ENCODE measurements at places on chromosomes 5 and 9.

- no peak for DNase-seq
These were observed 20.1 kb downstream of the IPO11 start for GRCh38 chr5:62432621-62433064.

DNA sequence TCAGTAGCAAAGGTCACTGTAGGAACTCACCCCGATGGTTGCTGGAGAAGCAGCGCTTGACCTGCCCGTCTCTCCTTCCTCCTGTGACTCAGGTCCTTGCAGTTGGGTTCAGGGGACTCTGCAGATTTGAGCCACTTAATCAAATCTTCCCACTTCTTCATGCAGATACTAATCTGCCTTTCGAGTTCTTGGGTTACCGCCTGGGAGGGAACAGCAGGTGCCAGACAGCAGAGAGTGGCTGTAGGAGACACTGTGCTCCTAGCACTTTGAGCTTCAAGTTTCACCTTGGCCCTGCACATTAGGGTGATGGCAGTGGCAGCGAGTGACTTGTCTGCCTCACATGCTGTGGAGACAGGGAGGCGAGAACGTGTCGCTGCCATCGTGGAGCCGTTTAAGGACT is 478.3 kb downstream of the PSAT1 start:
- no peak for DNase-seq

DNA sequence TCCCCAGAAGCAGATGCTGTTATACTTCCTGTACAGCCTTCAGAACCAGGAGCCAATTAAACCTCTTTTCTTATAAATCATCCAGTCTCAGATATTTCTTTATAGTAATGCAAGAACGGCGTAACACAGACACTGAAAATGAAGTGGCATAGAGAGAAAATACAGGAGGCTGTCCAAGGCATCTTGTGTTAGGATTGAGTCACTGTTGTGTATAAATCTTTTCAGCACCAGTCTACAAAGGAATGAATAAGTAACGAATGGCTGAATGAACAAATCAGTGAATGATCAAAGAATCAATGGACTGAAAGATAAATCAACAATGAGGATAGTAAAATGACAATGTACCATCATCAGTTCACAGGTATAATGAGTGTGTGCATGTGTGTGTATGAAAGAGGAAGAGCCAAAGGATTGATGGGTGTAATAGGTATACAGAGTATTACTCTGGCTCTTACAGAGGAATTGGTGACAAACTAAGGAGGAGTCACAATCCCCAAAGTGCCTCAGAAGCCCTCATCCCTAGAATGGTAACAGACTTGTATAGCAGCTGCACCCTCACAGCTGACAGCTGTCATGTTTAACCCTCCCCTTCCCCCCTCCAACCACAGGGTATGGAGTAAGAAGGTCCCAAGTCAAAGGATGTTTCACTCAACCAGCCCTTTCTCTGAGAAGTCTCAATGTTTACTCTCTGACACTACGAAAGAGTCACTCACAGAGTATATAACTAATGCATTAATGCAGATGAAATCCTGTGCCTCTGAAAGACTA is 29.8 kb upstream of the MIER3 start:
- DNase-seq, result no peak

DNA sequence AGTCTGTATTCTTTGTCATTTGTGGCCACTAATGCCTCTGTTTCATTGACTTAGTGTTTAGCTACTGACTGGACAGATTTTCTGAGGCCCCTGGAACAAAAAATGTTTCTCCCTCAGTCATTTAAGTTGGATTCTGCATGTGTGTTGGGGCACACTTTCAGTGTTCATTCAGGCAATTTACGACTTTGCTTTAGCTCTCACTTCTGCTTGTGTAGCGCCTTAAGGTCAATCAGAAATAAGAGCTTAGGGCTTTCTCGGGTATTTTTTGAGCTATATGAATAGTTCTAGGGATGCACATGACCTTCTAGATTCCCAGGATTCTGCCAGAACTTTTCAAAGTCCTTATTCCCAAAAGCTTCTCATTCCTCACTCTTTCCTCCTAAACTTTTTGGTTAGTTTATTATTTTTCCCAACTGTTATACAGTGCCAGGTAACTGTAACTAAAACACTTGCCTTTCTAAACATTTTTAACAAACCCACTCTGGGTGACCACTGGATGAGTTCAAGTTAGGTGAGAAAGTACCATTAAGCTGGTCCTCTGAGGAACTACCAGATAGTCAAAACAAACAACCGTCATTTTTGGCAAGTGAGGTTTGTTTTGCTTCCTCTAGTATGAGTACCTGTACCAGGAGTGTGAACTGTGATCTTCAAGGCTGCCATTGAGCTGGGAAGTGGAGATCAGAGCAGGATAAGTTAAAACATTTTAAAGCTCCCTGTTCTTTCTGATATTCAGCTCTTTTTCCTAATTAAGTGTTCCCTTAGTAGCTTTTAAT is 571.3 kb upstream of the TLE4 start:
- DNase-seq, result no peak

- no peak for DNase-seq
These were observed 18.4 kb upstream of the ADRA1B start for GRCh38 chr5:159897786-159898393.

DNA sequence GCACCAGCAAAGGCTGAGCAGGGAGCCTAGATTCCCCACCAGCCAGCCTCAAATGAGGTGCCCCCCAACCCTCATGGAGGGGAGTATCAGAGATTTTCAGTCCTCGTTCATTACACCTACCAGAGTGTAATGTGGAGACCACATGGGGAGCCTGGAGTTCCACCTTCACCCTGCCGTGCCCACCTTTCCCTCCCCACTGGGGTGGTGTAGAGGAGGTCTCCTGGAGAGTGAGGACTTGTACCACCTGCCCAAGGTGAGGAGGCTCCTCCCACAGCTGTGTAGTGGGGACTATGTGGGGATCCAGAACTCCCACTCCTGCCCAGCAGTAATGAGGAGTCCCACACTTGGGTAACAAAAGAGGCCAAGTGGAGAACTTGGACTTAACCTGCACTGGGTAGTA is 221.8 kb downstream of the SAXO1 start:
- DNase-seq, result no peak

- DNase-seq, result no peak
These were observed 3.3 kb downstream of the GPX3 start for GRCh38 chr5:151023651-151024050.
